ENCODE measurements at places on chromosomes 7 and 10. TPM values are rescaled to one million over a fixed set of nuclear protein-coding genes. Genes with fewer than 3 reads are reported as not detected.

- no peak for DNase-seq
Observed at GRCh38 chr7:100825215-100825671, 2.1 kb downstream of the EPHB4 start.

DNA sequence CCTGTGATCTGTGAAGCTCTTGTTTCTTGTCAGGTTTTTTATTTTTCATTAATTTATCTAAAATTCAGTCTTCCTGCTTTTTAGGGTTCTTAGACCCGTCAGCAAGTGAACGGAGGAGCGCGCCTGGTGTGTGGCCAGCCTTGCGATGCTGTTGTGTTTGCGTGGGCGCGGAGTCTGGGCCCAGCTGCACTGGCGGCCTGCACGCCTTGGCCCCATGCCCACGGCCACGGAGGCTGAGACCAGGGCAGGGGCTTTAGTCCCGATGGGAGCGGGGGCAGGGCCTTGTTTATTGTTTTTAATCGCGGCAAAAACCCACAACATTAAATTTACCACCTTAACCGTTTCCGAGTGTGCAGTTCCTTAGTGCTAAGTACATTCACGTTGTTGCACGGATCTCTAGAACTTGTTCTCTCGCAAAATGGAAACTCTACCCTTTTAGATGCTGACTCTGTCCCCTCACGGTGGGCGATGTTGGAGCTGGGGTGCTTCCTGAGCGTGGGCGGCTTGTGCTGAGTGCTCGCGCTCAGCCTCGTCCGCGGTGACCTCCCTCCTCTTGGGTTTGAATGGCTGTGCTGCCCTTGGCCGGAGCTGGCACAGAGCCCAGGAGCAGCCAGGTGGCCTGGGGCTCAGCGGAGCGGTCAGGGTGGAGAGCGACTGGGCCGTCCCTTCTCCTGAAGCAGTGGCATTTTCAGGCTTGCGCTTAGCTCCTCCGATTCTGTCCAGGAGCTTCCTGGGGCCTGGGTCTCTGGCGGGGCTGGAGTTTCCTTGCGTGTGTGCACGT is 69.1 kb downstream of the INPP5A start:
- peak; percentile 12 for DNase-seq

GRCh38 chr7:49762666-49763065 is 10.8 kb upstream of the VWC2 start:
- DNase-seq: no peak

DNA sequence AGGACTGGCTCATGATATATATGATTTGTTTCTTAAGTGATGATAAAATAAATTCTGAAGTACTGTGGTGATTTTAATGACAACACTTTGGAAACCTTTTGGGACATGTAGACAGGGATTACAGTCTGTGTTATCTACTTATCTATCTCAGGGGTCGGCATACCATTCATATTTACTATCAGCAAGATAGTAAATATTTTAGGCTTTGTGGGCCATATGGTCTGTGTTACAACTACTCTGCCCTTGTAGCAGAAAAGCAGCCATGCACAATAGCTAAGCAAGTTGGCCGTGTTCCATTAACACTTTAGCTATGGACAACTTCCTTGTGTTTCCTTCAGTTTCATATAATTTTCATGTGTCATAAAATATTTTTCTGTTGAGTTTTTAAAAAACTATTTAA is 97.8 kb upstream of the PRPS1L1 start:
- DNase-seq: no peak

DNA sequence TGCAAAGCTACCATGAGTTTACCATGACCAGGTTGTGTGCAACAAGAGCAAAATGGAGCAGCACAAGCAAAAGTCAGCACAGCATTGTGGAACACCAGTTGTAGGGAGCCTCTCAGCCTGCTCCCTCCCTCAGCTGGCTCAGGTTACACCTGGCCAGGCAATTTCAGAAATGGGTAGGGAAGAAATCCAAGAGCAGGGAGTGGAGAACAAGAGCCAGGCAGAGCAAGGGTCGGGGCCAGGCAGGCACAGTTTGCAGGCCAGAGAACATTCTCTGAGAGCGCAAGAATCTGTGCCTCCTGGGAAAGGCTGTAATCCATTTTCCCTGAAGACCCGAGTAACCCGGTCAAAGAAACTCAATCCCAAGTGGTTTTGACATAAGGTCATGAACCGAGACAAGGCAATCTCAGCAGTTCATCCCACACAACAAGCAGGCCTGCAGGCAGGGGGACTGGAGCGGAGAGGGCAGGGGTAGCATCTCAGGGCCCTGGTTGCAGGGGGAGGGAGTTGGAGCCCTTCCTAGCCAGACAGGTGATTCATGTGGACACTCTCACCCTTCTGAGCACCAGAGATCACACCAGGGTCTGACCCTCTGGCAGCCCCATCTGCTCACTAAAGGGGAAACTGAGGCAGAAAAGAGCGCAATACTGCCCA is 258.4 kb downstream of the PLXNA4 start:
- no peak for DNase-seq

Gene AKR1C4
- not detected for total RNA-seq

Data from Caki2 (cell line).